ENCODE measurements at places on chromosomes 4 and X.
A peak's percentile ranks its signal among the peaks of the same experiment; 100 is the strongest.

DNA sequence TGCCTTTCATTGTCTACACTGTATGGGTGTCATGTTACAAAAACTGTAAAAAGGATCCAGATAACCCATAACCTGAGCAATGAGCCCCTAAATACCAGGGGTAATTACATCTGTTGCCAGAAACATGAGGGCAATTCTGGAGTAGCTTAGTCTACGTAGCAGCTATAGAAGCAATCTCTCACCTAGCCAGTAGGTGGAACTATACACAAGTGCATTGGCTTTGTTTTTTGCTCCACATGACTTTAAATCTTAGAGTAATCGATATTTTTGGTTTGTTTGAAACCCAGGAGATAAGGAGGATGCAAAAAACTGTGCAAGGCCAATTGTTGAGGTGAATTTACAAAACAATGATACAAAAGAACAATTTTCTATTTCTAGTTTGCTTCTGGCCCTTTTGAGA is 57.5 kb downstream of the GPR82 start:
- DNase-seq, result no peak

- DNase-seq, result no peak
Observed at GRCh38 chrX:10502961-10503360, 117.4 kb downstream of the MID1 start.

DNA sequence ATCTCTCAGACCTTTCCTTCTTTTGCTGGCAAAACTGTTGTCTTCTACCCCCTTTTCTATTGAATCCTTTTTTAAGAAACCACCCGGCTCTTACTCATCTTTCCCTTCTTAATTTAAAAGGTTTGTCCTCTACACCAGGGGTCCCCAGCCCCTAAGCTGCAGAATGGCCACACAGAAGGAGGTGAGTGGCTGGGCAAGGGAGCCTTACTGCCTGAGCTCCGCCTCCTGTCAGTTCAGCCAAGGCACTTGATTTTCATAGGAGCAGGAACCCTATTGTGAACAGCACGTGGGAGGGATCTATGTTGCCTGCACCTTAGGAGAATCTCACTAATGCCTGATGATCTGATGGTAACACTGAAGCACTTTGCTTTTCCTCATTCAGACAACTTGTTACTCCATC is 726.3 kb upstream of the INTU start:
- DNase-seq, result no peak

- DNase-seq, result no peak
Observed at GRCh38 chr4:108068442-108068841, 78.8 kb downstream of the HADH start.

- no peak for DNase-seq
Observed at GRCh38 chr4:24405341-24405740, 179.0 kb downstream of the DHX15 start.

GRCh38 chr4:56879996-56880395 is 27.7 kb upstream of the REST start:
- DNase-seq, result no peak

DNA sequence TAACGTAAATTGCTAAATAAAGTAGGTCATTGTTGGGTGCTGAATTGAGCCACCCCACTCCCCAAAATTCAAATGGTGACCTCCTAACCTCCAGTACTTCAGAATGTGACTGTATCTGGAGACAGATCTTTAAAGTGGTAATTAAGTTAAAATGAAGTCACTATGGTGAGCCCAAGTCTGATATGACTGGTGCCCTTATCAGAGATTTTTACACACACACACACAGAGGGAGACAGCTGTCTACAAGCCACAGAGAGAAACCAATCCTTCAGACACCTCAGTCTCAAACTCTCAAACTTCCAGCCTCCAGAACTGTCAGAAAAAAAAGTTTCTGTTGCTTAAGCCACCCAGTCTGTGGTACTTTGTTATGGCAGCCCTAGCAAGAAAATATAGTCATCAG is 879.2 kb upstream of the INTU start:
- DNase-seq, result no peak

DNA sequence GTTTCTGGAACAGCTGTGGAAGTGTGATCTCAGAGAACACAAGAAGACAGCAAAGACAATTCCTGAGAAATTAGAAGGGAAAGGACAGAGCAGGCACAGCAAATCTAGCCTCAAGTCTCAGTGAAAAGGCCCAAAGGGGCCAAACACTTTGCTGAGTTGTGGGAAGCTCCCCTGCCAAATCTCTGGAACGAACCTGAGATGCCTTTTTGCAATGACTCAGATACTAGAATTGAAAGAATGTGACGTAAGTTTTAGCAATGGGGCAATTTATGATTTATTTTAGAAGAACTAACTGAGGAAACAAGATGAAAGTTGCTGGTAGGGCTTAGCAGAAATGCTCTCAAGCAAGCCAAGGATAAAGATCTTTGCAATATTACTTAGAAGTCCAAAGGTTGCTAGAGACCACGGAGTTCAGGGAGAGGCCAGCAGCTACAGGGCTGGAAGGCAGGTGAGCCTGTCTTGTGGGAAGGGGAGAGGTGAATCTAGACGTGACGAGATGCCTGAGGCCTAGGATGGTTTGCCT is 92.8 kb downstream of the AMELX start:
- DNase-seq, result no peak

DNA sequence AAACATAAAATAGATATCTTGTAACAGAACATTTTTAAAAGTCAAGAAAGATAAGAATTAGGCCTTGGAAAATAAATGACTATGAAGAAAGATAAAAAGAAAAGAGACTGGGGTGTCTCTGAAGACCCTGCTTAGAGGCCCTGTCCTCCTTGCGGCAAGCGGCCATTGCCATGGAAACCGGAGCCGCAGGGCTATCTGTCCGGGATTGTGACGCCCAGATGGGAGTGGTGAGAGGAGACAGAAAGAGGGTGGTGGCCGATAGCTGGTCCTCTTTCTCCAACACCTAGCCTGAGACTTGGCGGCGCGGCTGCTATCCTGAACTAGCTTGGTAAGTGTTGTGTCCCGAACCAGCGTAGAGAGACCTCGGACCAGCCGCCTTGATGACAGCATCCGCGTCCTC is at the start of gene DUSP21:
Gene DUSP21 (plus strand): TSS at position 269 of the 400 bp plus-strand sequence. CDS start 112 bp downstream, at position 381.
- no peak for DNase-seq

DNA sequence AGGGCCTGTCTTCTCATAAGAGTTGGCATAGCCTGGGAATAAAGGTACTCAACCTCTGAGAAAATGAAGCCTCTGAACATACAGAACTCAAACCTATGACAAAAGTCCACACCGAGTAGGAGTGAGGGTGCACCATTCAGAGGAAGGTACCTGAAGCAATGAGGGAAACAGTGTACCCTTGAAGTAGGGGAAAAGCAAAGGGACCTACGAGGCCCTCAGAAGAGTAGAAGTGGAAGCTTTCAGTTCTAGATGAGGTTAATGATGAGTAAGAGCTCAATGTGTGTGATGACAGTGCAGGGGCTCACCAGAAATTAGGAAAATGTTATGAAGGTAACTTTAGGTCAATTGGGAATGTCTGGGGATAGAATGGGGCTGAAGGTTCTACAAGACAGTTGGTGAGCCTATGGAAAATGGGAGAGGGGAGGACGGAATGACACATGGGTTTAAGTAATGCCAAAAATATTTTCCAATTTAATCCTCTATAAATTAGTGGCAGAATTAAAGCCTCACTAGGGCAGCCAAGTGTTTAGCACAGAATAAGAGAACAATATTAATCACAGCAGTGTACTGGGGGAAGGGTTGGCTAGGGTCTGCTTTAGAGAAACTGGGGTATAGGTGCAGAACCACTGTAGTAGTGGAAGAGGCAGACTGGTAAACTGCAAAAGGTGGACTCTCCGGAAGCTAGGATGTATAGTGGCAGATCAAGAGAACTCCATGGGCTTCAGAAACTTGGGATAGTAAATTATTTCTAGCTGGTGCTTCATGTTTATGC is 39.8 kb downstream of the RAB33A start:
- no peak for DNase-seq

DNA sequence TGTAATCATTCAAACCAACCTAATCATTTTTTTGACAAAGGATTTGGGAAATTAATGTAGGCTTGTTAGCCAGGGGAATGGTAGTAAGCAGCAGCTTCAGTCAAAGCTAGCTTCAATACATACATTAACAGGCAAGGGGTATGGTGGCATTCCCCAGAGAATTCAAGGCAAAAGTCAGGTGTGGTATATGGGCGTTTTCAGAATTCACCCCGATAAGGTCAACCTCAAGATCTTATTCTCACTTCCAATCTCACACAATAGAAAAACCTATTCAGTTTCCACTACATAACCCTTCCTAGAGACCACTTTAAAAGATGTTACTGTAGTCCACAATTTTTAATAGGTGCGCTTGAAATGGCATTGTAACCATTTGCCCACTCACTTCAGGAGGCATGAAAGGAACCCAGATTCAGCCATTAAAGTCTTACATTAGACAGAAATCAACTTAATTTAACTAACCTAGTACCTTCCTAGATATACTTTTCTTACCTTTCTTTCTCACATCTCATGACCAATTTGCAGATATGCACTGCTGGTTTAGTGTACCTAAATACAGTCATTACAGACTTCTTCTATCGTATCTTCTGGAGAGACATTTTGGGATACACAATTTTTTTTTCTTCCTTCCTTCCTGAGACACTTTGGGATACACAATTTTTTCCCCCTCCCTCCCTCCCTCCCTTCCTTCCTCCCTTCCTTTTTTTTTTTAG is 34.9 kb downstream of the MAML3 start:
- DNase-seq, result no peak

DNA sequence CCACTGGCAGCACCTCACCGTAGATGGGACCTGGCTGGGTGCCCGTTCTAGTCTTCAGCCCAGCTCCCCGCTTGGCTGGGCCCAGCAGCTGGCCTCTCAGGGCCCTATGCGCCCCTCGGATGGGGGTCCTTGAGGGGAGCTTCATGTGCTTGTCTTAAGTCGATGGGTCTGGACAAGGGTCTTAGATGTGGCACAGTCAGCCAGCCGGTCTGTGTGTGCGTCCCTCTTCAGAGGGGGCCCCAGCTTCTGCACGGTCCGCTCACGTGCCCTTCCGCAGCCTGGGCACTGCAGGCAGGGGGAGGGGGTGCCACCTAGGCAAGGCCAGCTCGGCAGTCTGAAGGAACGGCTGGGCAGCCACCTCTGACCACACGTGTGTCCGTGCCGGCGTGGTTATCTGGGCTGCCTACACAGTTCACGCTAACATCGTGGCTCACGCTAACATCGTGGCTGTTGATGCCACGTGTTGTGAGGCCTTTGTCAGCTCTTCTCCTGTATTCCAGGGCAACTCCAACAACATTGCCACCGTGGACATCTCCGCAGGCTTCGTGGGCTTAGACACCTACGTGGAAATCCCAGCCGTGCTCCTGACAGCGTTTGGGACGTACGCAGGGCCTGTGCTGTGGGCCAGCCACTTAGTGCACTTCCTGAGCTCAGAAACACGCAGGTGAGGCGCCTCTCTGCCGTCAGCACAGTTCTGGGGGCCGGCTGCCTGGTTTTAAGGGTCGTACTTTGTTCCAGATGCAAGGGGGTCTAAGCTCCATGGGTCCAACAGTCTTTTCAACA is 34.5 kb downstream of the PIGG start:
- no peak for DNase-seq

- DNase-seq, result no peak
Observed at GRCh38 chrX:119410854-119411253, 11.7 kb downstream of the SLC25A43 start.

GRCh38 chrX:20441123-20441522 is 174.4 kb upstream of the RPS6KA3 start:
- DNase-seq, result no peak

DNA sequence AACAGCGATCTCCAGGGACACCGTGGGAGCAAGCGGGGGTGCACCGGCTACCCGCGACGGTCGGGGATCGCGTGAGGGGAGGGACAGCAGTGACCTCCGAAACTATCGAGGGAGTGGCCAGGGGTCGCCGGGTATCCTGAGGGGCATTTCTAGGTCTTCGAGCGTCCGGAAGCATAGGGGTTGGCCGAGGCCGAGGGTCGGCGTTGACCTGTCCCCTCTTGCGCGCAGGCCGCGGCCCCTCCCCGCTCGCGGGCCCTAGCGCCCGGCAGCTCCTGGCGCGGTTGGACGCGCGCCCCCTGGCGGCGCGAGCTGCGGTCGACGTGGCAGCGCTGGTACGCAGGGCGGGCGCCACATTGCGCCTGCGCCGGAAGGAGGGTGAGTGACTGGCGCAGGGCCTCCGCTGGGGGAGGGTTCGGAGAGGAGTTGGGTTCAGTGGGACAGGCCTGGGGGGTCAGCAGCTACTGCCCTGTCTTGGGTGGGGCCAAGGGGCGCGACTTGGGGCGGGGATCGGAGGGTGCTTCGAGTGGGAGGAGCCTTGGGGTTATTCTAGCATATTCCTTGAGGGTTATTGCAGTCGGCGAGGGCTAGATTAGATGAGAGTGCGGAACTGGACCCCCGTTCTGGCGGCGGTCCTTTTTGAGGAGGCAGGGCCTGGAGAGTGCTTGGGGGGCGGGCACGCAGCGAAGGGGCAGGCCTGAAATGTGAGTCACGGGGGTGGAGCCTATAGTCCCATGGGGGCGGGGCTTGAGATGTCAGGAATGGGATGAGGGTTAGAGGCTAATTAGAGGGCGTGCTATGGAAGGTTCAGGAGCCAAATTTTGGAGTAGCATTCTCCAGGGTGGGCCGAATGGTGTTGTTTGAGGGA is 1.2 kb downstream of the MAGIX start:
- peak; percentile 78 for DNase-seq

- no peak for DNase-seq
Observed at GRCh38 chrX:134933911-134934310, 56.9 kb upstream of the SMIM10 start.

DNA sequence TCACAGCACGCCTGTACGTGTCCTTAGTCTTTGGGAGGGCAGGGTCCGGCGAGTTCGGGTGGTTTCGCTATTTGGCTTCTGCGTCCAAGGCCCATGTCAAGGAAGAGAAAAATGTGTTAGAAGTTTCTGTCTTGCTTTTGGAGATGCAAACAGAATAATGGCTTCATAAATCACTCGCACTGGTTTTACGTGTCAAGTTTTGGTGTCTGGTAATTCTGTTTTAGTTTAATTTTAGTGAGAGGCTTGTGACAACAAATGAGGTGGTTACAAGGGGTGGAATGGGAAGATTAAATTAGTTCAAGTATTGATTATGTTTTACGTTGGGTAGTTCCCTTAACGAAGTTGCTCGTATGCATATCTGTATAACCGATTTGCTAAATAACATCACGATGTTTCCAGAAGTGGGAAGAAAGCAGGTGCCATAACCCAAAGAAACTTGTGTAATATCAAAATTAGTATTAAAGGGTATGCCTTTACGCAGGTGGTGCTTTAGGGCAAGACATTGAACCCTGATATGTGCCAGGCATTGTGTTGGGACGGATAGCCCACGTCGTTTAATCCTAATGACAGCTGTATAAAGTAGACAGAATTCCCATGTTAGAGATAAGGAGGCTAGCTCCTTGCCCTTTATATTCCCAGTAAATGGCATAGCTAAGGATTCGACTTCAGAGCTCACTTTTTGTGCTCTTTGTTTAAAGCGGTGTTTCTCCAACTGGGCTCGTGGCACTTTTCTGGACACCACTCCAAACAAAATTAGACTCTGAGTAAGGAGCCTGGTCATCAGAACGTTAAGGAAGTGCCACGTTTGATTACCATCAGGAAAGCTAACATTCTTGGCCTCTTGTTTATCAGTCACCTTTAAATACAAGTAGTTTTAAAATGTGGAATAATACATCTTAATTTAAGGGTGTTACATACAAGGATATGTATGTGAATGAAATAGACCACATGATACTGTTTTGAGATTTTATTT is 843 bp downstream of the RPL34 start:
- no peak for DNase-seq

Data from SJSA1 (cell line).